ENCODE measurements at places on chromosomes 5 and 9. TPM values are rescaled to one million over a fixed set of nuclear protein-coding genes. Genes with fewer than 3 reads are reported as not detected.
A peak's percentile ranks its signal among the peaks of the same experiment; 100 is the strongest.

Gene CCDC171
- 0.73 TPM for total RNA-seq

Gene C5orf52
- total RNA-seq = not detected

Gene MCTP1
- 1.2 TPM for total RNA-seq

Gene PHF24
- total RNA-seq = not detected

Gene DMGDH
- 0.77 TPM for total RNA-seq

Gene ADAMTS13
- 0.94 TPM for total RNA-seq

Gene OR1Q1
- total RNA-seq = not detected

Gene ROR2
- not detected for total RNA-seq

- no peak for DNase-seq
- no peak overlapping the region for H3K27ac ChIP-seq
- no peaks in the 10 kb centered on the region for H3K36me3 ChIP-seq
- H3K27me3 ChIP-seq = no peaks in the 10 kb centered on the region
- H3K4me3 ChIP-seq = no peak overlapping the region
Observed at GRCh38 chr9:23779220-23779619, 46.8 kb downstream of the ELAVL2 start.

GRCh38 chr5:98794001-98794400 lies 20.5 kb downstream of the RGMB start:
- H3K4me1 ChIP-seq = peaks cover 93% of the 10 kb centered on the region
- H3K4me3 ChIP-seq = peak overlapping the region; percentile 32
- H3K27ac ChIP-seq = peak overlapping the region; percentile 82

DNA sequence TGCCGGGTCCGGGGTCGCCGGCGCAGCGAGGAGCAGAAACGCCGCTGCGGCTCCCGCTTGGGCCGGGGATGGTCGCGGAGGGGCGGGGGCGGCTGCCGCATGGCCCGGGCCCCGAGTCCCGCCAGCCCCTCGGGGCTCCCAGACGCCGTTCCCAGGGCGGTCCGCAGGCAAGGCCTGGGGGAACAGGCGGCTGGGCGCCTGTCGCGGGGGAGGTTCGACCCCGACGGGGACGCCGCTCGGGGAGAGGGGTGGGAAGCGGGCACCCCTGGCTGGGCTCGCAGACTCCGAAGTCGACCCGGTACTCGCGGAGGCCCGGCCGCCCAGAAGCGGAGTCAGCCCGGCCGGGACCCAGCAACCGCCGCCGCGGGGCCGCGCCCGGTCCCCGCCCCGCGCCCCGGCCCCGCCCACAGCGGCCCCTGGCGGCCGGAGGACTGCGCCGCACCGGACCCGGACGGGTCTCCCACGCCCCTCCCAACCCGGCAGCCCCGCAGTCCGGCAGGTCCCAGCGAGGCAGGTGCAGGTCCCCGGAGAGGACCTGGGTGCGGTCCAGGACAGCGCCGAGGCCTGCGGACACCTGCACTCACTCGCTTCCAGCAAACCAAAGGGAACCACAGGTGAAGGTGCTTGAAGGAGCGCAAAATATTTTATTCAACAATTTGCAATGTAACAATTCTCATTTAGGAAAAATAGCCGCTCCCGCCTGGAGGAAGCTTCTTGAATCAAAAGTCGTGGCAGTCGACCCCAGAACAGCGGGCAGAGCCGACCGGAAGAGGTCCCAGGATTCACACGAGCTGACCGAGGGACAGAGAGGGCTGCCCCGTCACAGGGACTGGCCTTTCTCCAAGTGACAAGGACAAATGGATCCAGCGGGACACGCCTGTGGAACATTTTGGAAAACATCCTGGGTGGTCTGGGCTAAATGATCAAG lies at the start of gene INPP5E:
TSS of gene INPP5E (minus strand) at position 365 of the 928 bp plus-strand sequence. CDS start 426 bp downstream, outside the sequence.
- H3K36me3 ChIP-seq = peaks cover 17% of the 10 kb centered on the region
- peaks cover 26% of the 10 kb centered on the region for H3K4me1 ChIP-seq
- H3K27me3 ChIP-seq = peaks cover 7% of the 10 kb centered on the region
- peak; percentile 36 for DNase-seq
- peak within 1 kb of the TSS; percentile 29 for H3K27ac ChIP-seq
- peak within 1 kb of the TSS; percentile 93 for H3K4me3 ChIP-seq

DNA sequence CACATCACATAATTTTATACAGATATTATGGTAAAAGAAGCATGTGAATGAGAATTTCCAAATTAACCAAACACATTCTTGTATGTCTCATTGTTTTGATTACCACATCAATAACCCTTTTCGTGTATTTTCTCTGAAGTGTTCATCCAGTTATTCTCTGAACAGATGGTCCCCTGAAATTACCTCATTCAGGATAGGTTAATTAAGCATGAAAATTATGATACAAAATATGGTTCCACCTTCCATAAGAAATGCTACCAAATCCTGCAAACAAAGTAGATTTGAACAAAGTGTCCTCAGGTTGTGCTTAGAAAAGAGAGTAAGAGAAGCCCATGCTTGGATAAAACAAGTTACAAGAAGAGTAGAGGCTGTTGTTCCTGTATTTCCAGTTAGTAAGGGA lies 83.1 kb upstream of the LMNB1 start:
- no peak overlapping the region for H3K4me3 ChIP-seq
- peaks cover 4% of the 10 kb centered on the region for H3K27me3 ChIP-seq
- DNase-seq = no peak

DNA sequence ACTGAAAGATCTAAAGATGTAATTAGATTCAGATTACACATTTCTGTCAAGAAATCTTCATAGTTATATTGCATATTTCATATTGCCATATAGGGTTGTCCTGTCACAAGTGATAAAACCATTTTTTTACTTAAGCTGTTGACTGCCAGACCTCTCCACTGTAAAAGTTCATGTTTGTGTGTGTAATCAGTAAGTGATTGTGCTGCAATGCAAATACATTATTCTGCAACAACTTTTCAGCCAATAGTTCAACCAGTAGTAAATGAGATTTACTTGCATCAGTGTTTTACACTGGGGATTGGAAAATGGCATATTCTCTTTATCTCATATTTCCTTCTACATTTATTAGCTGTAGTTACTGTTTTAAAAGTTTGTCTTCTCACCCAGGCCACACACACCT lies 603.9 kb upstream of the RORB start:
- H3K36me3 ChIP-seq = no peaks in the 10 kb centered on the region
- DNase-seq = no peak
- H3K27me3 ChIP-seq = no peaks in the 10 kb centered on the region

DNA sequence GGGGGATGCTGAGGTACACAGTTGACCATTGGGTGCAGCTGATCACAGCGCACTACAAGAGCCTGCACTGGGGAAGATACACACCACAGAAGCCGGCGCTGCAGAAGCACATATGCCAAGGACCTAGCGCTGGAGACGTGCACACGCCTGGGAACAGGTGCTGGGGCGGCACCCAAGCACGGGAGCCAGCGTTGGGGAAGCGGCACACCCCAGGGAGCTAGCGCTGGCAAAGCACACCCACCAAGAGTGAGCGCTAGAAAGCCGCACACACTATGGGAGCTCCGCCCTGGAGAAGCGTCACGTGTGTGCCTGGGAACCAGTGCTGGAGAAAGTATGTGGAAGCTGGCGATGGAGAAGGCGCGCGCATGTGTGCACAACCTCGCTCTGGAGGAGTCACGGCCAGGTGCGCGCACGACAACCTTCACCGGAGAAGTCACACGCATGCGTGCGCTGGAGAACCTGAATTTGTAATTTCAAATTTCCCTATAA lies 4.5 kb downstream of the FANCC start:
- H3K4me1 ChIP-seq = peaks cover 43% of the 10 kb centered on the region
- DNase-seq = no peak
- H3K36me3 ChIP-seq = no peaks in the 10 kb centered on the region
- H3K27me3 ChIP-seq = no peaks in the 10 kb centered on the region

- peaks cover 26% of the 10 kb centered on the region for H3K4me1 ChIP-seq
- H3K27me3 ChIP-seq = no peaks in the 10 kb centered on the region
- DNase-seq = peak; percentile 46
- no peak overlapping the region for H3K4me3 ChIP-seq
- no peak overlapping the region for H3K27ac ChIP-seq
Observed at GRCh38 chr5:60945813-60946187, 795 bp downstream of the NDUFAF2 start.

All from HFFc6 (cell line).